ENCODE measurements at places on chromosomes 1 and 21.

DNA sequence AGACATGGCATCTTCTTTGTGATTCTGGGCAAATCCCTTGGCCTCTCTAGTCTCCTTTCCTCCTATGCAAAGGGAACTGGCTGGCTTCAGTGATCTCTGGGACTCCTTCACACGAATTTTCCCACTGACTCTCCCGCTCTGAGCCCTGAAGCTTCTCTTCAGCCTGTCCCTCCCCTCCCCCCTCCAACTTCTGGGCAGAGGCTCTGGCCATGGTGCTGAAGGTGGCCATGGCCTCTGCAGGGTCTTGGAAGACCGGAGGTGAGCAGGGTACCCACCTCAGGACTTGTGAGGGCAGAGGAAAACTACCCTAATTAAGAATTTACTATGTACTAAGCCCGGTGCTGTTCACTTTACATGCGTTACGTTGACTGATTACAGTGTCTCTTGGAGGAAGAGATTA, 29.4 kb upstream of the POU3F1 start:
- no peak for DNase-seq

GRCh38 chr1:236354330-236355147, 39.5 kb upstream of the EDARADD start:
- DNase-seq, result no peak

DNA sequence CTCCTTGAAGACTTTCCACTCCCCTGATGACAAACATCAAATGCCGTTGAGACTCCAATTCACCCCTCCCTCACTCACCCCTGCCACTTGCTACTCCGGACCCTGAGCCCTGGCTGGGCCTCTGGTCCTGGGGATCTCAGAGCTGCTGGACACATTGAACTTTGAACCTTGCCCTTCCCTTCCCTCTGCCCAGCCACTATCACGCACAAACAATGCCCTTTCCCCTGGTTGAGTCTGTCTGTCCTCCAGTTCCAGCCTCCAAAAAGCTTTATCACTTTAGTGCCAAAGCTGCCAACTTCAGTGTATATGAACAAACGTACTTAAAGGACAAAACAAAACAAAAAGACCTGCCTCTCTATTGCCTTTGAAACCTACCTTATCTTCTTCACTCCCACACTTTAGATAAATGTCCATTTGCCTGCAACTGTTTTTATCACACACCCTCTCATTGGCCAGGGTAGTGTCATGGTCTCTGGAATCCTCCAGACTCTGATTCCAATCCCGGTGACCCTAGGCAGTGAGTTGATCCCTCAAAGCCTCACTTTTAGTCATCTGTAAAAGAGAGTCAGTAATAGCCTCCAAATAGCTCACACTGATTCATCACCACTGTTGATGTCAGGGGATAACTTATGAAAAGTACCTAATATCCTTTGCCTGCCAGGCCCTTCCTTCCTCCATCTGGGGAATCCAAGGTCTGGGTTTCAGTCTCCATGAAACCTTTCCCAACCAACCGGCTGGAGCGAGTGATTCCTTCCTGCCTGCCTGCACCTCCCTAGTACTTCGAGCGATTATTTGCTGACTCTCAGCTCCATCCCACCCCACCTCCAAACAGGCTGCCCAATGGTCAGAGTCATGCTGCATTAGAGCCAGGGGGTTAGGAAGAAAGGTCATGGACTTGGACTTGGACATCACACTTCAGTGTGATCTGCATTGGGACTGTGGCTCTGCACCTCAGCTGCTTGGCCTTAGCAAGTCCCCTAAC, 15.9 kb upstream of the SPOCD1 start:
- no peak for DNase-seq

GRCh38 chr1:153639280-153639679, 5.4 kb downstream of the CHTOP start:
- no peak for DNase-seq

- DNase-seq, result no peak
These were observed 10.5 kb upstream of the TMEM61 start for GRCh38 chr1:54969879-54970278.

DNA sequence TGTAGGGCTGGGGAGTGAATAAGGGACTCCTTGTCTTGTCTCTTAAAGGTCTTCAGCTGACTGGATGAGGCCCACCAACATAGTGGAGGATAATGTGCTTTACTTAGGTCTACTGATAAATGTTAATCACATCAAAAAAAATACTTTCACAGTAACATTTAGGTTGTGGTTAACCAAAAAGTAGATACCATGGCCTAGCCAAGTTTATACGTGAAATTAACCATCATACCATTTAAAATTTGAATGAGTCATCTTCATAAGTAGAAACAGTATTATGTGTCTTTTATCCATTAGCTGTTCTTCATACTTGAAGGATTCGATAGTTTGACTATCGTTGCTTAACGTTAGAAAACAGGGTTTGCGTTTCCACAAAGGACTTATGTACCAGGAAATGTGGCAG, 80.9 kb downstream of the MTR start:
- no peak for DNase-seq

DNA sequence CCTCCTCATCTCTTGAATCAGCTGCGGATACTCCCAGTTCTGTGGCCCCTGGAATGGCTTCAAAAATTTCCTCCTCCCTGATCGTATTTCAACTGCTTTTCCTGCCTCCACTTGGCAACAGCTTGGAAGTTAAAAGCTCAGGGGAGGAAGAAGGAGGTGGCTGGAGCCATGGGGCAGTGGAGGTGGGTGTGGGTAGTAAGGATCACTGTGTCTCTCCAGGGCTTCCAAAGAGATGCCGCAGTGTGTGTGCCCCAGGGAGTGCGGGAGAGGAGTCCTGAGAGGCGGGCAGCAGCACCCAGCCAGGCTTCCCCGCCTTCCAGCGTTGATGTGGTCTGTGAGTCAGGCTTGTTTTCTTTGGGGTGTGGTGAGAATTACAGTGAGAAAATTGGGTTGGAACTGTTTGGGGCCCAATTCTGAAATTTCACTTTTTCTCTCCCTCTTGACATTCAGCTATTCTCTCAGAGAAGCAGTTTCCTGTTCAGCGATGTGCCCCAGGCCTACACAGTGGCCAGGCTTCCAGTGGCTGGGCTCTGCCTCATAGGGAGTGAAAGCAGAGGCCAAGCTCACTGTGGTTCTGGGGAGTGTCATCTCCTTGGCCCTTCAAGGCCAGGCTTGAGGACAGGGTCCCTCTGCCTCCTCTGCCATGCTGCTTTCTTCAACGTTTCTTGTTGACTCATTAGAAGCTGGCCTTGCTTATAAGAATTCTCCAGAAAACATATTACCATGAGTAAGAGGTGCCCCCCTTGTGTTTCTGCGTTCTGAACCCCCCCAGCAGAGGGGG, 69.0 kb downstream of the PGM1 start:
- DNase-seq, result no peak

DNA sequence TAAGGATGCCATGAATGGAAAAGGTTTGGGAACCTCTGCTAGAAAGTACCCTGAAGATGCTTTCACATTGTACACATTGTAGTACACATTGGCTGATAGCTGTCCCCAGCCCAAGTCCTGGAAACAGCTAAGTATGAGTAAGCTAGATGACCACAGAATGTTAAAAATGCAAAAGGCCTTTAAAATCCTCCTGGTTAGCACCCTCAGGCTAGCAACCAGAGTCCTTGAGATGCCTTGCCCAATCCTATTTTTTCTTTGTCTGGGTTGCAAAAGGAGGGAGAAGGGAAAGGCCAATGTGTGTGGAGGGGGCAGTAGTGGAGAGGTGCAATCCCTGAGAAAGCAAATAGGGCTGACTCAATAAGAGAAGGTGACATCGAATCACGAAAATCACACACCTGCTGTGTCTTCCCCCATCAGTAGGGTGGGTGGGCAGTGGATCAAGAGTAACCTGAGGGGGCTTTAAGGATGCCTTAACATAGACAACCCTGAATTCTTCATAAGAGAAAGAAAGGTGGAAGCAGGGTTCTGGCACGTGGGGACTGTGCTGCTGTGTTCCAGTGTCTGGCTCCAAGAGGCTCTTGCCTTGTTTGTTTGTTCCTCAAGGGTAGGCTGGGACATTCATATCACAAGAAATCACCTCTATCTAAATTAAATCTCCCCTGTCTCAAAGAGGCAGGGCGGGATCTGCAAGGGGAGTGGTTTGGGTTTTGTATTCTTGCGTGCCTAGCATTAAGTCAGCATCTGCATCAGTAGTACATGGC, 266.2 kb upstream of the PLXNA2 start:
- no peak for DNase-seq

- no peak for DNase-seq
These were observed 67.7 kb downstream of the MRPL39 start for GRCh38 chr21:25539606-25540005.

- no peak for DNase-seq
These were observed 368.2 kb downstream of the USH2A start for GRCh38 chr1:216055004-216055403.

DNA sequence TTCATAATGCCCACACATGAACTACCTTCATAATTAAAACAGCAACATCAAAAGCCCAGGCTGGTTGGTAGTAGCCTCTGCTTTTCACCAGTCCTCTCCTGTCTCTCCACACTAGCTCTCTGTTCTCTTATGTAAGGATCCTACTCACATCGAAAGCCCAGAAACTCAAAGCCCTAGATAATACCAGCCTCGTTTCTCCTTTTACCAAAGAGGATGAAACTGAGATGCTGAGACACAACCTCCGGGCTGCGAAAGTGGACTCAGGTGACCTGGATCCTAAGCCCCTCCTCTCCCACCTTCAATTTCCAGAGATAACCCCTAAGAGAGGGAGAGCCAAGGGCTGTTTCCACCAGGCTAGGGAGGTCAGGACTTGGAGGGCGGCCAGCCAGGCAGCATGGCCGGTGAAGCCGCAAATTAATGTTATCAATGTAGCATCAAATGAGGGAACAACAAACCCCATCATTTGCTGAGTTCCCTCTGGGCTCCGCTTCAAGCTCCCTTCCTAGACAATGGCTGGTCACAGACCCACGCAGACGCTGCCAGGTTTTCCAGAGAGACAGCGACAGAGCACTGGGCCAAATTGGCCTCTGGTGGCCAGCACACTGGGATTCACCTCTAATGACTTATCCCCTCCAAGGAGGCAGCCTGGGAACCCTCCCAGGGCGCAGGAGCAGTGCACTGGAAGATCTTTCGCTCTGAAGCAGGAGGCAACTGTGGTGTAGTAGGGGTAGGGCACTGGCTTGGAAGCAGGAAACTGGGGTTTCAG, 20.7 kb upstream of the STMN1 start:
- peak; percentile 54 for DNase-seq

GRCh38 chr1:201507360-201507675, 395 bp upstream of the CSRP1 start:
- DNase-seq, result no peak

GRCh38 chr1:66266756-66267155, 267.2 kb upstream of the SGIP1 start:
- no peak for DNase-seq
